Stimulated activated naive CD8-positive, alpha-beta T cell treated with anti-CD3 and anti-CD28 coated beads, Interleukin-15, Interleukin-2, amounts not matched to agents 100 U/mL and 50 U/mL, for 24 hours (primary cell): ENCODE measurements at places on chromosomes 1 and 21.

DNA sequence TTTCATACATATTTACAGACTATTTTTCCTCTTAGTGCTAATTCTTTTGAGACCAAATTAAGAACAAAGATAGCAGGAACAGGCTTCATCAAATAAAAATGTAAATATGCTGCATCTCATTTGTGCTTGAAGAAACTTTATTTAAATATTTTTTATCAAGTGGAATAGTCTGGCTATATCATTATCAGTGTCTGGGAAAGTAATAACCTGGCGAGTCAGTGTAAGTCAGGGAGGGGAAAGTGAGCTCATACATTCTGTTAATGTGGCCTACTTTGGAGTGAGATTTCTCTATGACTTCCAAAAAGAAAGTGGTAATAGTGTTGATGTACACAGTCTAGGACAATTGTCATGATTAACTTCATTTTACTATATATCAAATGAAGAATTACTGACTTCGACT is 1045.1 kb downstream of the ADGRL2 start:
- DNase-seq = no peak

- no peak for DNase-seq
These were observed 26.8 kb upstream of the UBE2U start for GRCh38 chr1:64176659-64177058.

- no peak for DNase-seq
These were observed 102.4 kb upstream of the IGSF21 start for GRCh38 chr1:18005238-18005637.

DNA sequence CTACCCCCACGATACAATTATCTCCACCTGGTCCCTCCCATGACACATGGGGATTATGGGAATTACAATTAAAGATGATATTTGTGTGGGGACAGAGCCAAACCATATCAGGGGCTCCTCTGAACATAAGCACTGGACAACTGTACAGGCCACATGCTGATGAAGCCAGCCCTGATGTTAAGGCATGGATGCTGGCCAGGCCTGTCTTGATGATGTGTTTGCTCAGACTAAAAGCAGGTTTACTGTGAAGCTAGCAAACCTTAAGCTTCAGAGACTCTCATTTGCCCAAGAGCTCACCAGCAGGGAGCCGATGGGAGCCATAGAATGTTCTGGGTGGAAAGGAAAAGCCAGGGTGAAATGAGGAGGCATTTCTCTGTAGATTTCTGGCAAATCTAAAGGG is 135.3 kb upstream of the KCNK1 start:
- DNase-seq = no peak

DNA sequence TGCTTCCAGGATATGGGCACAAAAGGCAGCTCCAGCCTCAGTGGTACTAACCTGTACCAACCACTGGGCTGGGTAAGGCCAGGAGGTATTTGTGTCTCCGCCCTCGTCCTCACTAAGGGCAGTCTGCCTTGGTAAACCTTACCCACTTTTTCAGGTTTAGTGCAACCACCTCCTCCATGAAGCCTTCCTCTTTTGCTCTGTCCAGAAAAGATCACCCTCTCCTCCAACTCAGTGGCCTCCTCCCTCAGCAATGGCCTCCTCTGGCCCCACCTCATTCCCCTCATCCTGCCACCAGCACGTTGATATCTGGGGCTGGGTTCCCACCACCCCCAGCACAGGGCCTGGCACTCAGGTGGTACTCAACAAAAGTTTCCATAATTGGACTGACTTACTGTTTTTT is 161.5 kb downstream of the GRIK3 start:
- no peak for DNase-seq

GRCh38 chr1:1435106-1435903 is at the start of gene VWA1:
TSS of gene VWA1 (plus strand) at chr1:1435690. CDS start at chr1:1435749, 59 bp downstream.
- peak; percentile 83 for DNase-seq

DNA sequence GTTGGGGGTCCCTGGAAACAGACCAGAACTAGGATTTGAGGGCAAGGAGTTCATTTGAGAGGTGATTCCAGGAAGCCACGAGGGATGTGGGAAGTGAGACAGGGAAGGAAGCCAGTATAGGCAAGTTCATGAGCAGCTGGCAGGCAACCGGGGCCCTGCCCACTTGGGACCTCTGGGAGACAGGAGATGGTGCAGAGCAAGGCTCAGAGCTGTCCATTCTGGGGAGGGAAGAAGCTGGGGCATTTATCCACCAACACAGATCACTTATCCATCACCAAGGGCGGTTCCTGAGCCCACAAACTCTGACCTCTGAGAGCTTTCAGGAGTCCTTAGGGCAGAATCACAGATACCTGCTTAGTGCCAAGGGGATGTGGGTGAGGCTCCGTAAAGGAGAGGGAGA is 16.8 kb downstream of the EDN2 start:
- DNase-seq = no peak

DNA sequence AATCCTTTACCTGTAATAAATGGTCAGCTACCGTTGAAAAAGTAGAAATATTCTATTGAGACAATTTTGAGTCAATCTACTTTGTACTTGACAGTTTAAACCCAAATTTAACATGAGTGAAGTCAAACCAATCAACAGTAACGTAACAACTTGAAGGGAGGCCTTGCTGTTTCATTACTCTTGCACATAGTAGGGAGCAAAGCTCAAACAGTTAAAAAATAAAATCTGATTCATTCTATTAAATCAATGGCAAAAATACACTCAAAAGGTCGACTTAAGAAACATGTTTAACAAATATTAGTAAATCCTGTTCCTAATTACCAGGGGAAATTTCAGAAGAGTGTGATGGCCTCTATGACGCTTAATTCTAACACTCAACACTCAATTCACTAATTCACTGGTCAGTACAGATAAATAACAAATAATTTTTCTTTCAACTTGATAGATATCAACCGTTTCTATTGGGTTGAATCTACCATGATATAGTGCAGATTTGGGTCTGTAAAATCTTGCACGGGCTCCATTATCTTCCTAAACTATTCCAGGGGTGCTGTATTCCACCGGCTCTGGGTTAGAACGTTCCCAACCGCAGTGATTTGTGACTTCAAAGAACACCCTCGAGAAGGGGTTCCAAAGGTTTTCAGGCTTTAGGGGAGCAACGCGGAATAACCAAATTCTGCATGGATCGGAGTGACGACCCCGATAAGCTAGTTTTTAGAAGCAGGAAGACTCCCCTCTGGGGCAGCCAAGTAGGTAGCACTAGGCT is 1.4 kb downstream of the TARBP1 start:
- DNase-seq = no peak

DNA sequence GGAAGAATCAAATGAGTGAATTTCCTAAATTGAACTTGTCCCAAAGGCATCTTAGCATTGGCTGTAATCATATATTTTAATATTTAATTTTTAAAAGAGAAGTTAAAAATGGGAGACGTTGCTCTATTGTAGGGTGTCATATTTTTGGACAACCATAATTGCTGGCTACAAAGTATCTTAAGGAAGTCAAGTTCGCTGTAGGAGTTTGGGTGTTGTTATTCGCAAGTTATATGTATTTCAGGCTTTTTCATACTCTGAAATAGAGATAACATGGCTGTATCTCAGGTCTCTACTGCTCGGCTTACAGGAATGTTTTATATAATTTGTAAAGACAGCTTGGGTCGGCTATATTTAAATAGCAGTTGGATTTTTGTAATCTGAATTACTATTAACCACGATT is 852 bp downstream of the TMEM50A start:
- DNase-seq = no peak

DNA sequence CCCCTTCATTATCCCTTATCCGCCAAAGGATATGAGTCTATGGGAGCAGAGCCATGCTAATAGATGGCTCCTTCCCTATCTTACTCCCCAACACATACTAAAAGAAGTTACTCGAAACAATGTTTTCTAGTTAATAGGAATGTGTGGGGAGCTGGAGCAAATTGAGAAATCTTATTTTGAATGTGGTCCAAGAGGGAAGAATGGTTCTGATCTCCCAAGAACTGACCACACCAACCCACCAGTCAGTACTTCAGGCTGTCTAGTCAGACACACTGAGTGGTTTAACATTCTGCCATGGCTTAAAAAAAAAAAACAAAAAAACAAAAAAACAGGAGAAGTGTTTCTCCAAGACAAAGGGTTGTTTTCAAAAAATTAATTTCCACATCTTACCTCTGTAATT is 31.5 kb upstream of the DNASE2B start:
- no peak for DNase-seq

DNA sequence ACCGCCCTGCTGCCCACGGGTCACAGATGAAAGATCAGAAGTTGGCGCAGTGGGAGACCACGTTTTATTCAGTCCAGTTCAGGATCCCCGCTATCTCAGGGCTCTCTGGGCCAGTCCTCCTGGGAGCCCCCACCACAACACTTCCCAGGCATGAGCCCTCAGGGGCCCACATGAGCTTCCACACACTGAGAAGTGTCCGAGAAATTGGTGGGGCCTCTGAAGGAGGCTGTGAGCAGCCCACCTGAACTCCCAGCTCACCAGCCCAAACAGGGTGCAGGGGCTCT is 12.1 kb downstream of the TRIM46 start:
- no peak for DNase-seq

GRCh38 chr1:160576390-160576789 is 2.9 kb downstream of the CD84 start:
- DNase-seq = peak; percentile 66

GRCh38 chr1:162497723-162498495 is at the start of gene UHMK1:
TSS of gene UHMK1 (plus strand) at chr1:162497818. CDS start at chr1:162498001, 183 bp downstream.
- DNase-seq = peak; percentile 87

- DNase-seq = no peak
These were observed 2.6 kb downstream of the CTSS start for GRCh38 chr1:150763018-150763417.

- no peak for DNase-seq
These were observed 82.5 kb downstream of the PDE9A start for GRCh38 chr21:42735944-42736343.

DNA sequence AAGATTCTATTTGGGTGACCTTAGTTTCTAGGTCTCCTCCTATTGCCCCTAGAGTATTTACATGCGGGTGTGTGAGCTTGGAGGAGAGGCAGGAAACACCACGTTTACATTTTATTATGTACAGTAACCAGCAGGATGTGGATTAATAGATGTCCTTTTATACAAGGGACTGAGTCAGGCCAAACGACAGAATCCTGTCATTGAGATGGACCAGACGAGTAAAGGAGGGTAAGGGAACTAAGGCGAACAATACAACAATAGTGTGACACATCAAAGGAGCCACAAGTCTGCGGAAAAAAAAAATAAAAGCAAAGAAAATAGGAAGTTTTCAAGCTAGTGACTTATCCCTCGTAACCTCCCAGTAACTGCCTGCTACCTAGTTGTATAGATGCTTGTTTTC is 151.1 kb downstream of the GABPA start:
- no peak for DNase-seq

GRCh38 chr1:203516184-203516583 is 22.2 kb downstream of the OPTC start:
- DNase-seq = no peak

- no peak for DNase-seq
These were observed 496.9 kb upstream of the CAMK1G start for GRCh38 chr1:209086486-209087192.

DNA sequence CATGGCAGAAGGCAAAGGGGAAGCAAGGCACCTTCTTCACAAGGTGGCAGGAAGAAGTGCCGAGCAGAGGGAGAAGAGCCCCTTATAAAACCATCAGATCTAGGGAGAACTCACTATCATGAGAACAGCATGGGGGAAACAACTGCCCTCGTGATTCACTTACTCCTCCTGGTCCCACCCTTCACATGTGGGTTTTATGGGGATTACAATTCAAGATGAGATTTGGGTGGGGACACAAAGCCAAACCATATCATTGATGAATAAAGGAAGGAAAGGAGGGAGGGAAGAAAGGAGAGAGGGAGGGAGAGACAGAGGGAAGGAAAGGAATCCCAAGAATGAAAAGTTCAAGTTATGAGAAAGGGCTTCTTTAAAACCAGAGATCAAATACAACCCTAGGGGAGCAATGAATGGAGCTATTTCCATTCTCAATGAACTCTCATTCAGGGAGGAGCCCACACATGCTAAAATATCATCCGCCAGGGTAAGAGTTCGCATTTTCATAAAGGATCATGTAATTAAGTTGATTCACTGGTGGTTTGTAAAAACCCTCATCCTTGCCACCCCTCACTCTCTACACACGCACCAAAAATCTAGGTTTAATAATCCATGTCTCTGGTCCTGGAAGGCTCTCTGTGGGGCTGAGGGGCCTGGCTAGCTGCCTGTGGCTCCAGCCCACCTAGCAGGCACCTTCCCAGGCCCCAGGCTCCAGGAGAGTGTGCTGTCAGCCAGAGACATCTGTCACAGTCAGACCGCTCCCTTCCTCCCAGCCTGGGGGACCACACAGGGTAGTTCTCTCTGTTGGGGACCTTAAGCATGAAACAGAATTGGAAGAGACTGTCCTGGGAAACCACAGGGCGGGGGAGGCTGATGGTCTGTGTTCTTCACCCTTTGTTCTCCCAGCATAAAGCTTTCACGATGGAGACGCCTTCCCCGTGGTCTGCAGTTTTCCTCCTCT is 94.0 kb downstream of the CCDC185 start:
- no peak for DNase-seq

- peak; percentile 72 for DNase-seq
These were observed 825 bp downstream of the DCAF8 start for GRCh38 chr1:160261556-160261892.

DNA sequence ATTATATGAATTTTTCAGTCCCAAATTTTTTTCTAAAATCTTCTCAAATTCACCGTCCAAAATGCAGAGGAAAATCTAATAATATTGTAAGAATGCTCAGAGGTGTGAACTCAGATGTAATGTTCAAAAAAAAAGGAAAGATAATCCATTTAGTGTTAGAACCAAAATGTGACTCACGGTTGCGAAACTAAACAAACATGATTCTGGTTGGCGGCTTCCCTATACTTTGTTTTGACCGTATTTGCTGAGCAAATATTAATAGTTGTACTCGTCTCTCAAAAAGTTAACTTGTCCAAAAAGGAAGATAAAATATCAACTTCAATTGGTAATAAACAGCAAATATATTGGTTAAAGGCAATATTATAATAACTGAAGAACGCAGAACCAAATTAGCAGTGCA is 34.4 kb downstream of the ZSWIM5 start:
- no peak for DNase-seq

GRCh38 chr21:16059981-16060380 is 330.2 kb downstream of the USP25 start:
- no peak for DNase-seq
